ENCODE measurements at places on chromosomes 3 and 15.

- DNase-seq = no peak
Measured at GRCh38 chr15:26661748-26662147, 111.1 kb downstream of the GABRB3 start.

DNA sequence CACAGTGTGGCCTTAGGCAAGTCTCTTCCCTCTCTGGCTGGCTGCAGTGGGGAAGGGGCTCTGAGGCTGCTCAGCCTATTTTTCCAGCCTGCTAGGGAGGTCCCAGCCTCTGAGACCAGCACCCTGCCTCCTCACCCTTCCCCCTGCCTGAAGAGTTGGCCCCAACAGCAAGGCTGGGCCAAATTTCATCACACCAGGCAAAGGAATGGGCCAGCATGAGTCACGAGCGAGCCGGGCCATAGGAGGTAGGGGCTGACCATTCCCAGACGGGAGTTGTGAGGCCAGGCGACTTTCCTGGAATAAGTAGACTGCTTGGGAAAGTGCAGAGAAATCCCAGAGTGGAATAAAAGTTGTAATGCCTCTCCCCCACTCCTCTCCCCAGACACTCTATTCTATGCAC lies 5.7 kb upstream of the FBLN2 start:
- no peak for DNase-seq

GRCh38 chr15:89496155-89497098 lies at the start of gene RHCG:
TSS of gene RHCG (minus strand) at chr15:89496583. CDS start at chr15:89496544, 39 bp downstream.
- DNase-seq = no peak

DNA sequence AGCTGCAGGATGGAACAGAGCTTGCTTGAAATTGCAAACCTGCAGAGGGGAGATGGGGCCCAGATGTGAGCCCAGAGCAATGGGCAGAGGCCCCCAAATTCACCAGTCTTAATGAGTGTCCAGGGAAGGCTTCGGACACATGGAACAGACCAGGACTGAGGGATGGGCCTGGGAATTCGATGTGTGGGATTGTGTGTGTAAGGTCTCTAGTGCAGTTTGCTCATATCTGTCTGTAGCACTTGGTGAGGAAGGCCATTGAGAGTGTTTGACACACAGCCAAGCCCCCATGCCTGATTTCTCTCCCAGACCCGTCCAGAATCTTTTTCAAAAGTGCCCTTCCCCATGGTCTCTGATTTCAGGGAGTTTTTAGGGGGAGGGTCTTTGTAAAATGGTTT lies 17.2 kb downstream of the TEX264 start:
- no peak for DNase-seq

- no peak for DNase-seq
Measured at GRCh38 chr3:184168363-184169120, 6.1 kb upstream of the AP2M1 start.

DNA sequence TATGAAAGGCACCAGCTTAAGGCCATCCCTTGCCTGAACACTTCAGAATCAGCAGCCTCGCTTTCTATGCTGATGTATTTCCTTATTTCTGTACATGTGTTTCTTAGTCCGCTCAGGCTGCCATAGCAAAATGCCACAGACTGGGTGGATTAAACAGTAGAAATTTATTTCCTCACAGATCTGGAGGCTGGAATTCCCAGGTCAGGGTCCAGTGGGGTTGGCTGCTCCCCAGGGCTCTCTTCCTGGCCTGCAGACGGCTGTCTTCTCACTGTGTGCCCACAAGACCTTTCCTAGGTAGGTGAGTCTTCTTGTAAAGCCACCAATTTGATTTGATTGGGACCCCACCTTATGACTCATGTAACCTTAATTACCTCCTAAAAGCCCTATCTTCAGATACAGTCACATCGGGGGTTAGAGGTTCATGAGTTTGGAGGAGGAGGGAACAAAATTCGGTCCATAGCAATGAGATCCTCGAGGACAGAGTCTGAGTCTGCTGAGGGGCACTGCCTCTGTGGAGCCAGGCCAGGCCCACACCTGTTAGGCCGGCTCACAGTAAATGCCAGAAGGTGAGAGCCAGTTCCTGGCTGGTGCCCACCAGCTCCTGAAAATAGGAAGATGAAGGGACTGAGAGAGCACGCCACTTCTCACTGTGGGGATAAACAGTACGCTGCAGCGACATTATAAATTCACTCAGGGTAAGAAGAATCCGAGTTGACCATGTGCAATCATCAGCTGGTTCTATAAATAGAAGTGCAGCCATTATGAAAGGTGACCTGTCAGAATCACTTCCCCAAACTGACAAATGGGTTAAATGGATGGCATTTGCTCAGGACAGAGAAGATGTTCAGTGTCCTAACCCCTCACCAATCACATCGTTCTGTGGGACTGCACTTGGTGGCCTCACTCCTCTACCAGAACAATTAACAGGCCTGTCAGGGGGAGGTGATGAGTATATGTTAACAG lies 41.1 kb downstream of the CTXND1 start:
- DNase-seq = no peak

DNA sequence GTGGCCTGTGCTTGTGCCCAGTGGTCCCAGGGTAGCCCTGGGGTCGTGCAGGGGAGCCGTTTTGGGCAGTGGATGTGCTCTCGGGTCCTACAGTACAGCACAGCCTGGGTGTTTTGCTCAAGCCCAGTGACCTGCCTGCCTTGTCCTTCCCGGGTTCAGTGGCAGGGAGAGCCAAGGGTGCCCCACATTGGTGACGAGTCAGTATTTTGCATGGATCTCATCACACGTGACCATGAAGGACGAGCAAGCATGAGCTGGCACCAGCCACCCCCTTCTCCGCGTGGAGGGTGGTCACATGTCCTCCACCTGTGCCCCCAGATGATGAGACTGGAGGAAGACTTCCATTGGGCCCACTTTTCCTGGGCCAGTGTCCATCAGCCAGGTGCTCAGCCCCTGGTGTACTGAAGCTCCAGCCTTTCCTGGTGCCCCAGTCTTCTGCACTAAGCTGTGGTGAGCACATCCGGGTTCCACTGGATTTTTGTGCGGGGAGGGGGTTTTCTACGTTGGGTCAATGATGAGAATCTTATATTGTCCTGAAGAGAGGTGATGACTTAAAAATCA lies 197.5 kb downstream of the UBE3A start:
- no peak for DNase-seq

GRCh38 chr15:52334491-52335160 lies 39.0 kb upstream of the MYO5C start:
- DNase-seq = no peak

DNA sequence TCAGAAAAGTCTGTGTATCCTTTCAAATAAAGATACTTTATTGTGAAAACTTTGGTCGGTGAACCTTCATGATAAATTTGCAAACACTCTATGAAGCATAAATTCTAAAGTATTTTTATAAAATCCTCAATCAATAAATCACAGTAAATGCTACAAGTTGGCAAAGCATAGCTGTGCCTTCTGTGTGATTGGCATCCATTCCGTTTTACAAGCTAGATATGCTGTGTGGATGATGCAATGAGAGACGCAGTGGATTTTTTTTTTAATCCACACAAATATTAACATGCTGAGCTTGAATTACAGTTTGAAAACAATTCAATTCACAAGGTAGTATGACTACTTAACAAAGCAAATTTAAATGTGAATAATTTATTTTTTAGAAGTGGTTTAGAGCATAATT lies 937.2 kb downstream of the ZPLD1 start:
- no peak for DNase-seq

GRCh38 chr3:194749631-194750490 lies 64.2 kb downstream of the FAM43A start:
- no peak for DNase-seq

DNA sequence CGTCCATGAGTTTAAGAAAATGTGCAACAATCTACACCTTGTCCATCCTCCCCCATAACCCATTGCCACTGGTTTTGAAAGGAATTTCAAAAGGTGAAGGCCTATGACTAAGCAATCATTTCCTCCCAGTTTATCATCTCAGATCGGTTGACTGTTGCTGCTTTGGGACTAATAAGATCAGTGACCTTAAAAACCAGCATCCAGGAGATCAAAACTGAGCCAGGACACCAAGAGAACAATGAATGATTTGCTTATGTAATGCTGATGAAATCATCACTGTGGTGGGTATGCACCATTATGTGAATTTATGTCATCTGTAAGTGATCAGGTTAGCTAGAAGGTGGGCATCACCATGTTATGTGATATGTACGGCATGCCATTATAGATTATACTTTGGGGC lies 195.5 kb downstream of the SSR3 start:
- no peak for DNase-seq

- no peak for DNase-seq
Measured at GRCh38 chr15:24772686-24773373, 97.3 kb downstream of the NPAP1 start.

DNA sequence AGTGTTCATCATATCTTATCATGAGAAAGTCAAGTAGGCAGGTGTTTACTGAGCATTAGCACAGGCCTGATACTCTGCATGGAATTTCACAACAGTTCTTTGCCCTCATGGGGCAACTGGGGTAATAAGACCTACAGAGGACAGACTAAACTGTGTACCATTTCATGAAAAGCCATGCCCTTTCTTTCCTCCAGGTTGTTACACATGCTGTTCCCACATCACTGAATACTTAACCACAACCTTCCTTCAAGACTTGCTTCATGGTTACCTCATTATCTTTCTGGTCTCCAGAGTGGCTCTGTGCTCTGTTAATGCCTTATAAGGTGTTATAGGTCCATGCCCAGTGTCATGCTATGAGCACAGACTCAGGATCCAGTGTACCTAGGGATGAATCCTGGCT lies 28.2 kb upstream of the RSL24D1 start:
- no peak for DNase-seq

DNA sequence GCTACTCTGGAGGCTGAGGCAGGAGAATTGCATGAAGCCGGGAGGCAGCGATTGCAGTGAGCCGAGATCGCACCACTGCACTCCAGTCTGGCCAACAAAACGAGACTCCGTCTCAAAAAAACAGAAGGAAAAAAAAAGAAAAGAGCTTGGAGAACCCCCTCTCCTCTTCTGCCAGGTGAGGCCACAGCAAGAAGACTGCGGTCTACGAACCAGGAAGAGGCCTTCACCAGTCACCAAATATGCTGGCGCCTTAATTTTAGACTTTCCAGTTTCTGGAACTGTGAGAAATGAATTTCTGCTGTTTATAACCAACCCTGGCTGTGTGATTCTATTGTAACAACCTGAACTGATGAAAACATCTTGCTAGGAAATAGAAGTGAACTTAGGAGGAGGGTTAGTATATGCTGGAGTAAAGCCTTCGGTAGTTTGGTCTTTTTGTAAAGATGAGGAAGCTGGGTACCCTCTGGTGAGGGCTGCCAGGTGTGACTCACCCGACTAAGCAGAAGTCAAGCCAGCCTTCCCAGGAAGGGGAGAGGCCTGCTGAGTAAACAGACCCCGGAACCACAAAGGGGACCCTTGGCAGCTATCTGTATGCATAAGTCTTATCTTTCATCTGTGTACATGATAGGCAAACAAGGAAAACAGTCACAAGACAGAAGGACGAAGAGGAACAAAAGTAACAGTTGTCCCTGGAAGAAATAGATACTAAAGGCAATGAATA lies 78.7 kb downstream of the KLF13 start:
- peak; percentile 4 for DNase-seq

DNA sequence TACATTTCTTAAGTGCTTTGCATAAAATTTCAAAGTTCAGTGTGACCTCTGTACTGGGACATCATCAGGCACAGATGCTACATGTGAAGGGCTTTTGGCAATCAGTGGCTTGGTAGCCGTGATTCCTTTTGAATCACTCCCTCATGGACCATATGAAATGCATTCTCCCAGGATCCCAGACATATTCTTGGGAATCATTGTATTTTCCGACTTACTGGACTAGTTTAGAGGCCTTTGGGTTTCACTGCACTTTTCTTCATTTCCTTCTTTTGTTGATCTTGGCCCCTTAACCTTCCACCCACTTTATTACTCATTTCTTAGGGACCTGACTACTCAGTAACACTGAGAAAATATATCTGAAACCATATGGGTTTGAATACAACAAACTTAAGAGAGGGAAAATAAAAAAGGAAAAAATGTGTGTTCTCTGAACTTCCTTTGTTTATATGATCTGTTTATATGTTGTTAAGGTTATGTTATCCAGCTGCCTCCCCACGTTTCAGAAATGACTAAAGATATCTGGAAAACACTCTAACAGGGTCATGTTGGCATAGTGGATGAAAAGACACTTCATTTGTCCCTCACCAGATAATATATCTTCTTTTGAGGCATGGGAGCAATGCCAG lies 35.1 kb downstream of the HMG20A start:
- no peak for DNase-seq

GRCh38 chr3:195195321-195196209 lies 75.4 kb downstream of the XXYLT1 start:
- peak; percentile 54 for DNase-seq

GRCh38 chr3:21294768-21295167 lies 456.2 kb downstream of the ZNF385D start:
- DNase-seq = no peak

GRCh38 chr15:61840090-61840489 lies 220.2 kb downstream of the VPS13C start:
- DNase-seq = no peak

DNA sequence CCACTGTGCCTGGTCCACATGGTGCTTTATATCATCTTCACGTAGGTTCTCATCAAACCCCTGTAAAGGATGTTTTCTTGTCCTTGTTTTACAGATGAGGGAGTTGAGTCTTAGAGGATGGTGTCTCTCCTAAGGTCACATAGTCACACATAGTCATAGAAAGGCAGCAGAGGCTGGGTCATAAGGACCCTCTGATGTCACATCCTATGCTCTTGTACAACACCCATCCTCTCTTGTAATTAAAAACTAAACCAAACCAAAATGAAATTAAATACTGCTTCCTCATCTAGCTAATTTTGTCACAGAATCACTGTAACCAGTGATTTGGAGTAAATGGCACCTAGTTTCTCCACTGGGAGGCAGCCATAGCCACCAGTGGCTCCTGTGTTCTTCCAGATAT lies 21.8 kb upstream of the ATP1B3 start:
- no peak for DNase-seq

All from NCI-H2029 (cell line).